Bronchial epithelial cell (primary cell): ENCODE measurements at places on chromosomes 5 and 9. TPM values are rescaled to one million over a fixed set of nuclear protein-coding genes. Genes with fewer than 3 reads are reported as not detected.

GRCh38 chr9:38082446-38083287, 13.6 kb upstream of the SHB start:
- no peak for DNase-seq

DNA sequence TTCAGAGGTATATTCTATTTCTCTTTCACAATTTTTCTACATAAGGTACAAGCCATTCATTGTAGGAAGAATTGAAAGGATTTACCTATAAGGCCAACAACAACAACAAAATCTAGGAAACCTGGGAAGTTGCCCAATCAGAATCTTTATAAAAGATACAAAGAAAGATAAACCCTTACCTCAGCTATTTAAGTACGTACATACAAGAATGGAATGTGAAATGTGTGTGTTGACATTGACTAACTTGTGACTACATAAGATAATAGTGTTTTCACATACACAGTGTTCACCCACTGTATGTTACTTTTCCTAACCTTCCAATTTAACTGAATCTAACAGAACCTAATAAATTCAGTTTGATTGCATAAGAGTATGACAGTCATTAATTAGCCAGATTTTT, 154.1 kb downstream of the ADAMTS6 start:
- DNase-seq: peak; percentile 77

- DNase-seq: no peak
Observed at GRCh38 chr9:91868732-91869391, 81.2 kb downstream of the ROR2 start.

DNA sequence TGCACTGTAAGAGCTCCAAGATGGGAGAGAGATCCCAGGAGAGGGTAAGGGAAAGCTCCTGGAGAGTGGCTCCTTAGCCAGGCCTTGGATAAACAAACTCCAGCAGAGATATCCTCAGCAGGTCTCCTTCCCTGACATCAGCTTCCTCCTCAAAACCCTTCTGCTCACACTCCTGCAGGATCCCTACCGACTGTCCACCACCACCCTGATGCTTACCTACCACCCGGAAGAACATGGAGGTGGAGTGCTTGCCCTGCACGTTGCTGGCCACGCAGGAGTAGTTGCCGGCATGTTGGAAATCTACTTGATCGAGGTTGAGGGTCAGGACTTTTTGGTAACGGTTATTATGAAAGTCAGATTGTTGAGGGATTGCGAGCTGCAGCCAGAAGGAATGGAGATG, 9.3 kb downstream of the CSF1R start:
- no peak for DNase-seq

DNA sequence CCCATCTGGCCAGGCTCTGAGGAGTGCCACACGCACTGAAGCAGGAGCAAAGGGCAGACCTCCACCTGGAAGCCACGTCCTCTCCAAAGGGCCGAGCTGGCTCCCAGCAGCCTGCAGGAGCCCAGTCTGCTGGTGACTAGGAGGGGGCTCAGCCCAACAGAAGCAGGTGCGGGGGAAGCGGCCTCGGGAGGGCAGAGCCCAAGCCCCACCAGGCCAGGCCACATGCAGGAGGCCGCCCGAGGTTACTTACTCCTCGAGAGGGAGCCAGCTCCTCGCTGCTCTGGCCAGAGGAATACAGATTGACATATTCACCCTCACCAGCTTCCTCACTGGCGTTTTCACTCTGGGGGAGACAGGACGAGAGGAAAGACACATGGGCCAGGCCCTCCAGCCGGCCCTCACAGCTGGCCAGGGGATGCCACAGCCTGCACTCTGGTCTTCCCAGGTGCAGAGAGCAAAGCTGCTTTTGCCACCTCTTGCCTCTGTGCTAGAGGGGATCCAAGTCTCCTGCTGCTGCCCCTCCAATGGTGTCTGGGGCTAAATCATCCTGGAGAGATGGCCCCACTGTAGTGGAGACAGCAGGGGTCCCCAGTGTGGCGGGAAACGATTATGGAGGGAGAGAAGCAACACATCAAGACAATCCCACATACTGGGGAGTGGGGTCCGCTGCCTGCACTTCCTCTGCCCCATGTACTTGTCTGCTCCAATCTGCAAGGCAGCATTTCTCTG, 58.6 kb downstream of the PRRT1B start:
- DNase-seq: no peak

GRCh38 chr5:81837667-81838306, 86.9 kb upstream of the SSBP2 start:
- no peak for DNase-seq

GRCh38 chr5:14930486-14930885, 58.9 kb upstream of the ANKH start:
- DNase-seq: peak; percentile 12

GRCh38 chr5:154767576-154767975, 12.4 kb downstream of the LARP1 start:
- no peak for DNase-seq

GRCh38 chr9:14652729-14653377, 40.4 kb downstream of the ZDHHC21 start:
- DNase-seq: peak; percentile 26

DNA sequence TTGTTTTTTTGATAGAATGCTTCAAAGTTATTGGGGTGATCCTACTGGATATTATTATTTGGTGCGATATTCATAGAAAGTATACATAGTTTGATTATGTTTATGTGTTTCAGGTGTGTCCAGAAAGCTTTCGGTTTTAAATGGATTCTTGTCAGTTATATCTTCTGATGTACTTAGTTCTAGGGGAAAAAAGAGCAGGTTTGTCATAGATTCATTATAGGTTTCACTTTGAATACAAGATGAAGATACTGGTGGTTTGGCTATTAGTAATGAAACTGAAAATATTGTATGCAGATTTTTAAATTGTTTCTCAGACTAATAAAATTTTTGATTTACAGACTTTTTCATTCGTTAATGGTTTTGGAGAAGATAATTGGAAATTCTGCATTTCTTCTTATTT, 98.9 kb downstream of the MAN2A1 start:
- DNase-seq: no peak

- no peak for DNase-seq
Observed at GRCh38 chr5:56457887-56458812, 225.0 kb upstream of the ANKRD55 start.

- DNase-seq: no peak
Observed at GRCh38 chr9:114124138-114124537, 25.0 kb upstream of the KIF12 start.

- no peak for DNase-seq
Observed at GRCh38 chr5:142117579-142118151, 9.1 kb downstream of the NDFIP1 start.

DNA sequence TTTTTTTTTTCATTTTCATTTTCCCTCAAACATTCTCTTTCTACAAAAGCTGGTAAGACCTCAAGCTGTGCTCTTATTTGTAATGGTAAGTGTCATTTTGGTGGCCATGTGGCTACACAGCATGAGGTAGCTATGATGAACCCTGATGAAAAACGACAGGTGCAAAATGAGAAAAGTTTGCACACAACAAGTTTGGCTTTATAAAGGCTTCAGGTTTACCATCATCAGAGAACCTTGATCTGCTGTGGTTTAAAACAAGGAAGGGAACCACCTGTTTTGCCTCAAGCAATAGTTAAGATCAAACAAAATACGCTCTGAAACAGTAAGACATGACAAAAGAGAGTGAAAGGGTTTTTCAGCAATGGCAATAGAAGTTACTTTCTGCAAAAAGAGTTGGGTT, 1124.6 kb upstream of the ACO1 start:
- DNase-seq: no peak

- no peak for DNase-seq
Observed at GRCh38 chr5:159155960-159156359, 53.4 kb downstream of the RNF145 start.

GRCh38 chr9:119898316-119898715, 529.1 kb upstream of the BRINP1 start:
- DNase-seq: no peak

COX7C gene
- total RNA-seq: 226 and 231 TPM in 2 replicates

CTNNAL1 gene
- total RNA-seq: 15.9 and 63.4 TPM in 2 replicates

PLPP7 gene
- not detected in 2 replicates for total RNA-seq

DBH gene
- total RNA-seq: not detected in 2 replicates

IL7R gene
- total RNA-seq: 0.26 TPM in 1 of 2 replicates, not detected in the other

IRX2 gene
- total RNA-seq: 11.3 and 14.0 TPM in 2 replicates

SAXO1 gene
- not detected in 2 replicates for total RNA-seq

SLC6A19 gene
- total RNA-seq: not detected in 2 replicates

MYMK gene
- not detected in 2 replicates for total RNA-seq
